ENCODE measurements at places on chromosomes 12 and 14. TPM values are rescaled to one million over a fixed set of nuclear protein-coding genes. Genes with fewer than 3 reads are reported as not detected.

LDHB gene
- 1,628 TPM for total RNA-seq

OLR1 gene
- total RNA-seq = not detected

ERBB3 gene
- 221 TPM for total RNA-seq

GLS2 gene
- total RNA-seq = 3.1 TPM

LTBR gene
- 18.3 TPM for total RNA-seq

ARG2 gene
- 25.1 TPM for total RNA-seq
